ENCODE measurements at places on chromosomes 6 and 20.

DNA sequence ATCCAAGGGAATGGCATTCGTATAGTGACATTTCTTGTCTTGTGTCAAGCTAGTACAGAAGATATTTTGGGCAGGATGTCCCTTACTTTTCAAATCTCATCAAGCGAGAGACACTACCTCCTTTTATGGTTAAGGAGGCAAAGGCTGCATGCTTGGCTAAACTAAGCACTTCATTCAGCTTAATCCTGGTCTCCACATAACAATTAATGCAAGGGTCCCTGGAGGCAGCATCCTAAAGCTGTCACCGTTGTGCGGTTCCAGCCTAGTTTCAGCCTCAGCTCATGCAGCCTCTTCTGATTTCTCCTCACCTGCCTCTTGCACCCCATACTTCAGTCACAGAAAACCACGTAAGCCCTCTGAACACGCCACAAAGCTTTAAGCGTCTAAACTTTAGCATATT, 67.1 kb upstream of the SLC22A23 start:
- DNase-seq = no peak

- DNase-seq = no peak
These were observed 132.4 kb upstream of the SNX9 start for GRCh38 chr6:157690441-157691210.

GRCh38 chr6:129920103-129920798, 59.1 kb upstream of the TMEM244 start:
- DNase-seq = no peak

- no peak for DNase-seq
These were observed 301.8 kb downstream of the TBC1D7 start for GRCh38 chr6:13026557-13026956.

- DNase-seq = no peak
These were observed 85.8 kb downstream of the CEBPB start for GRCh38 chr20:50276119-50277063.

- no peak for DNase-seq
These were observed 132.9 kb downstream of the SCML4 start for GRCh38 chr6:107691062-107691751.

DNA sequence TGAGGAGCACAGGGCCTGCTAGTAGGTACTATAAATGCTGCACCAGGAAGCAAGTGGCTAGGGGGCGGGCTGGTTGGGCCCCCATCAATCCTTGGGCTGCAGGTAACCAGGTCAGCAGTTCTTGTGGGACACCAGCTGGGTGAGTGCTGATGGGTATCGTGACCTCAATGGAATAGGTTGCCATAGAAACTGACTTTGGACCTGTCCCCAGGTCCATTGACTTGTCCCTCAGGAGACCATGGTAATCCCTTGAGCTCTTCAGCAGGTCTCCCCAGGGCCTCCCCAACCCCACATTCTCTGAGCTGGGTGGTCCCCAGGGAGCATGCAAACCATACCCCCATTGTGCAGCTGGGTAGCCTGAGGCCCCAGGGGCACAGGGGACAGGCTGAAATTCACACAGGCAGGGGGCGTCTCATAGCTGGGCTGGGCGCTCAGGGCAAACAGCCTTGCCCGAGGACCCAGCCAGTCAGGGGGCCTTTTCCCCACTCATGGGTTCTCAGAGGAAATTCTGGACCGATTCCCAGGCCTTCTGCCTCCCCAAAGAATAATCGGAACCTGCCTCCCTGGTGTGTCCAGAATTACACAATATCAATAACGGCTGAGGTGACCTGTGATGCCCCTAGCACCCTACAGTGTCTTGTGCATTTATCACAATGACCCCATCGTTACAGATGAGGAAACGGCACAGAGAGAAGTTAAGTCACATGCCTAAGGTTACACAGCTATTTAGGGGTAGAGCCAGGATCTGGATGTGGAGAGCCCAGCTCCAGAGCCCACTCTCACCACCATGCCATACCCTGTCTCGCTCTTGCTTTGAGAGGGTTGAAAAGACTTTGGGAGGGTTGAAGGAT, 35.9 kb downstream of the SRC start:
- no peak for DNase-seq

DNA sequence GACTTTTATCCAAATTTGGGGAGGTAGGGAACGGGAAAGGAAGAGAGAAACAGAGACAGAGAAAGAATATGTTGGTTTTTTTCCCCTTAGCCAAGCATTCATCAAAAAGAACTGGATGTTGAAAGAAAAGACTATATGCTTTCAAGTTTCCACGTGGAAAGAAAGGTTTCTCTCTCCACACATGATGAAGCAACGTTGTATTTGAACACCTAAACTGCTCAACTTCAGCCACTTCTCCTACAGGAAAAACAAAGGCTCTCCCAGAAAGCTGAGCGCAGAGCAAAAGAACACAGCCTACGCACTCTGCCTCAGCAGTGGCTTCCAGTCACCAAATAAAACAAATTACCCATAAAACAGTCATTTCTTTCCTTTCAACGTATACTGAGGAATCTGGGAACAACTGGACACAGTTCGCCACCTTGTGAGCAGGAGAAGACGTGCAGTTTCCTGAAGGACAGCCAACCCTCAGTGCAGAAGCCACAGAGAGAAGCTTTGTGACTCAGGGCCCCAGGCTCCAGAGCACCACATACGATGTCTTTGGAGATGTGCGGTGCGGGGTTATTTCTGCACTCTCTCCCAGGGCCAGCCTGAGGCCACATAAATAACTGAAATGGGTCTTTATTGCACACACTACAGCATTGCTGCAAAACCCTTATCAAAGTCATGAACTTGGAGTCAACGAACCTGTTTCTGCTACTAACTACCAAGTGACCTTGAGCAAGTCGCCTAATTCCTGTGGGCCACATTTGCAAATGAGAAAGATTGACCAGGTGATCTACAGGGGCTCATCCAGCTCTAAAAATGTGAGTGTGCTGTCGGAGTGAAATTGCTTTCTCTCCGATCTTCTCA, 10.1 kb downstream of the IL17F start:
- no peak for DNase-seq

GRCh38 chr6:163355426-163355991, 59.0 kb upstream of the QKI start:
- peak; percentile 63 for DNase-seq

GRCh38 chr20:62606551-62607201, 35.6 kb upstream of the SLCO4A1 start:
- DNase-seq = no peak

- DNase-seq = no peak
These were observed 691.7 kb upstream of the SLC35B3 start for GRCh38 chr6:9126878-9127560.

DNA sequence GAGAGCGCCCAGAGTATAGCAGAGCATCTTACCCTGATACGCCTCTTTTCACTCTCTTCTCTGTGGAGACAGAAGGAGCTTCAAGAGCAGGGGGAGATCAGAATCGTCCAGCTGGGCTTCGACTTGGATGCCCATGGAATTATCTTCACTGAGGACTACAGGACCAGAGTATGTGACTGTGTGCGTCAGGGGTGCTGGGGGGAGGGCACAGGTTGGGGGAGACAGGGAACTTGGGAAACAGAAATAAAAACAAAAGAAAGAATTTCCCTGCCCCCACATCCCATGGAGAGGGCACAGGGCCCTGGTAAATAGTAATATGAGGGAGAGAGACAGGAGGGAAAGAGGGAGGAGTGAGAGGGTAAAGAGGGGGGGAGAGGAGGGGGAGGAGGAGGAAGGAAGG, 3.0 kb upstream of the C4A start:
- DNase-seq = no peak

- no peak for DNase-seq
These were observed 50.0 kb downstream of the SASH1 start for GRCh38 chr6:148392671-148393070.

GRCh38 chr6:47407300-47408281, 70.0 kb upstream of the CD2AP start:
- no peak for DNase-seq

DNA sequence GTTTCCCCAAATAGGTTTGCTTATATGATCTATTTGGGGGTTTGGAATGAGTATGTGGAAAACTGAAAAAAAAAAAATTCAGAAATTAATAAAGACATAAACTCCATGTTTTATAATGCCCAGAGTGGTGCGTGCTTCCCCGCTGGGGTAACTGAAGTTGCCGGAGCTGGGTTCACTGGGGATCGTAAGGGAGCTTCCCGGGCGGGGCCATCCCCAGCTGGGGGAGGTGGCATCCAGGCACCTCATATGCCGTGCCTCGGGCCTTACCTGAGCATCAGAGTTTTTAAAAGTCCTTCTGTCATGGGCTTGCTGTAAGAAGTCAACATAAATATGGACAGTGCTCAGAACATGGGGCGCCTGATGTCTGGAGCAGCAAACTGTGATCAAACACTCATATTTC, 17.9 kb upstream of the RAMACL start:
- DNase-seq = no peak

GRCh38 chr20:64038224-64038564, 2.2 kb downstream of the C20orf204 start:
- DNase-seq = no peak

GRCh38 chr6:156410649-156411048, 366.5 kb upstream of the ARID1B start:
- DNase-seq = no peak

DNA sequence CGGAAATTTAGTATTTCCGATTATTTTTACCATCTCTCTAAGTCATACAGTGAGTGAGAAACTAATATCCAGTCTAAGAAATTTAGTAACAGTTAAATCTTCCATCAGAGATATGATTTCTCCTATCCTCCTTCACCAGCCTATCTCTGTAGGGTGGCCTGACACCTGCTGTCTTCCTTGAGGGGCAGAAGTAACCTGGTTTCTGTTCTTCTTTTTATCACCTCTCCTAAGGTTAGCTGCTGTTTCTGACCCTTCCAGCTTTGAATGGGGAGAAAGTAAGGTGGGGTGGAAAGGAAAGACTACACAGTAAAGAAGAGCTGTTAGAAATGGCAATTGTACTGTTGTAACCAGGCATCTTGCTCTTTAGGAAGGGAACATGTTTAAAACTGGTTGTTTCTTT, 447.7 kb downstream of the PHF3 start:
- no peak for DNase-seq

GRCh38 chr6:14216946-14217684, 99.5 kb downstream of the CD83 start:
- no peak for DNase-seq

DNA sequence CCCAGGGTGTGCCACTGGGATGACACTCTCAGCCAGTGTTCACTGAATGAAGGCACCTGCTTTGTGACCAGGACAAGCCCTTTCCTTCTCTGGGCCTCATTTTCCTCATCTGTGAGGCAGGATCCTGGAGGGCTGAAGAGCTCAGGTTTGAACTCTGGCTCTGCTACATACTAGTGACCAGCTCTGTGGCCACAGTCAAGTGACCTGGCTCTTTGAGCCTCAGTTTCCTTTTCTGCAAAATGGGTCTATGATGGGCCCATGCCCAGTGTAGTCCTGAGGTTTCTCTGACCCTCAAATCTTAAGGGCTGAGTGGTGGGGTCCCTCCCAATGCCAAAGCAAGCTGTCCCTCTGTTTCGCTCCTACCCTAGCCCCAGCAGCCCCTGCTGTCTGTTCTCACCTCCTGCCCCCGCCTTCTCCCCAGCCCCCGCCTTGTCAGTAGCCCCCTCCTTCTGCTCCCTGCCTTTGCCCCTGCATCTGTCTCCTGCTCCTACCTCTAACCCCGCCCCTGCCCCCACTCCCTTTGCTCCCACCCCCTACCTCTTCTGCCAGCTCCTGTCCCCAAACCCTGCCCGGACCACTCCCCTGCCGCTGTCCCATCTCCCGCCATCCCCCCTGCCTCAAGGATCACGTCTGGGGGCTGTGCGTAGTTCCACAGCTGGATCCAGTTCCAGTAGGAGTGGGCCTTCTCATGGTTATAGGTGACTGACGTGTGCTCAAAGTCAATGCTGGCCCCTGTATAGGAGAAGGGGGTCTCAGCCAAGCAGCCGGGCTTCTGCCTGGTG, 17.0 kb downstream of the SUN5 start:
- no peak for DNase-seq

GRCh38 chr6:158259136-158259535, 53.1 kb upstream of the TULP4 start:
- DNase-seq = no peak

DNA sequence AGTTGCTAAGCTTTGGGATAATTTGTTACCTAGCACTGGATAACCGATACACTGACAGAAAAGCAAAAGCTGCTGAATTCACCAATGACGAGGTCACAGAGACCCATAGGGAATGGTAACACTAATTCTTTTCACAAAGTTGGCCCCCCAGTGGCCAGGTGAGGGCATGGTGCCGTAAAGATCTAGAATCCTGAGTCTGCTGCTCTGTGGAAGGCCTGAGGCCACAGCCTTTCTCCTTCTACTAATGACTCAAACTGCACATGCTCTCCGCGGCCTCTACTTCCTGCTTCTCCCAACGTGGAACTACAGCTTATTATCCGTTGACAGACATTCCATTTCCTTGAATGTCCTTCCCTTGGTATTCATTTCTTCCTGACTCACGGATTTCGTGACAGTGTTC, 127.1 kb downstream of the OPRM1 start:
- no peak for DNase-seq

DNA sequence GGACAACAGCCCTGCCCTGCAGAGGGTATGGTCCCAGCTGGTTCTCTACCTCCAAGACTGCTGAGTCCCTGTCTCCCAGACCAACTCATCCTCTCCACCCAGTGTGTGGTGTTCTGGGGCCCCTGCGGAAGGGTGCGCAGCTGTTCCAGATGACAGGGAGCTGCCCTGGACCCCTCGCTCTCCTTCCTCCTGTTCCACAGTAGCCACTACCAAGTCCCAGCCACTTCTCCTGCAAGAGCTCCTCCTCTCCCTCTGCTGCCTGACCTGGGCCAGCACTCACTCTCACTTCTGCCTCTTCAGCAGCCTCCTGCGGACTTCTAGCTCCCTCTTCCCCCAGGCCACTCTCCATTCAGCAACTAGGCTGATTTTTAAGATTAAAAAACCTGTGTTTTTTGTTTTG, 40.1 kb upstream of the TMEM181 start:
- DNase-seq = no peak

- no peak for DNase-seq
These were observed 144.8 kb downstream of the ZNF217 start for GRCh38 chr20:53448875-53449274.

DNA sequence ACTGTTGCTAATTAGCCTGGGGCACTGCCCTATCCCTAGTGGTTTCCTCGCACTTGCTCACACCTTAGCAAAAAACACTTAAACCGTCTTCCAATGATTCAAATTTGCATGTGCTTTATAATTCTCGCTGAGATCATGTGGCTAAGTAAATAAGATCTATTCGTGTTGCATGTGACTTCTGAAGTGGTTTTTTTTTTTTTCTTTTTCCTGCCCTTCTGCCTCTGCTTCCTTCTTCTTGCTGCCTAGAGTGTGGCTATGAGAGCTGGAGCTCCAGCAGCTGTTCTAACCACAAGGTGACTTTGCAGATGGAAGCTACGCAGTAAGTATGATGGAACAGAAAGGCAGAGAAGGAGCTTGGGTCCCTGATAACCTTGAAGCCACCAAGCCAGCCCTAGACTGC, 36.5 kb downstream of the SULF2 start:
- no peak for DNase-seq

DNA sequence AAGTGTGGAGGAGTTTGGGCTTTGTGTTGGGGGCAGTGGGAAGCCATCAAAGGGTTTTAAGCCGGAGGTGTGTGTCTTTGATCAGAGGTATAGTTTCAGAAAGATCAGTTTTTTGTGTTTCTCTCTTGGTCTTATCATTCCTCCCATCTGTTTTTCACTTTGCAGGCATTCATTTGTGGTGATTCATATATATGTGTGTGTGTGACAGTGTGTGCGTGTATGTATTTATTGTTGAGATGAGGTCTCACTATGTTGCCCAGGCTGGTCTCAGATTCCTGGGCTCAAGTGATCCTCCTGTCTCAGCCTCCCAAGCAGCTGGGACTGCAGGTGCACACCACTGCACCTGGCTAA, 11.1 kb upstream of the SERINC3 start:
- DNase-seq = no peak
